Suppressor macrophage treated with lipopolysaccharide for 4 hours (primary cell): ENCODE measurements at places on chromosomes 6 and 20.

DNA sequence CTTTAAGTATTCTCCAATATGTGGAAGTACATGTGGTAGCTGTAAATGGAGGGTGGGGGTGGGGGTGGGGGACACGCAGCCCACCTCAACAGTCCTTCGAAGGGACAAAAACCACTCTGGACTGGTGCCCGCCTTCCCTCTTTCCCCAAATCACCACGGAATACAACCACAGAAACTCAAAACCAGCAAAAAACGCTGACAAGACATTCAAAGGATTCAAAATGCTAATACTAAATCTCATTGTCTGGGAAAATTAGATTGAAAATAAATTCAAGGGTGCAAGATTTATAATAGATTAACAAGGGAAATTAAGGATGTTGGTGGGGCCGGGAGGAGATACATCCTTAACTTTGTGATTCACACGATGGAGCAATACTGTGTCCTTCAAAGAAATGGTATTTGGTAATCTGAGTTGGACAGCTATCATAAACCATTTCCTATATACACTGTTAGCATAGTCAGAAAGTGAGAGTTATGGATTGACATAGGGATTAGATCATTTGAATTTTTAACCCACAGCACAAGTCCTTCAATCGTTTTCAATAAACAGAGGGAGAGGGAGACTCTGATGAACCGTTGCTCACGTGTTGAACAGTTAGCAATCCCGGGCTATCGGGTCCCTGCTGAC is 766 bp upstream of the TBC1D22B start:
- DNase-seq = peak; percentile 88

GRCh38 chr6:122804962-122805485 is 16.0 kb downstream of the SMPDL3A start:
- DNase-seq = no peak

DNA sequence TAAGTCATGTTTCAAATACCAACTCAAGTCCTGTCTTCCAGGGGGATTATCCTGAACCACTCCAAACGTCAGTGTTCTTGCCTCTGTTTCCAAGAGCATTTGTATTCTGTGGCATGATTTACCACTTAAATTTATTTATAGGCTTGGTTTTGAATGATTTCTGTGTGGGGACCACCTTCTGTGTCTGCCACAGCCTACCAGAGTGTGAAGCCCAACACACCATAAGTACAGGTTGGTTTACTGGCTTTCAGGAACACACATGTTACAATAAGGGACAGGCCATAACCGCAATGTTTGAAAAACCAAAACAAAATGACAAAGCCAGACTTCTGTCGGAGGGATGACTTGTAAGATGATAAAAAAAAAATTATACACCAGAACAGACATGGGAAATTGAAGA is 56.5 kb upstream of the MAP3K7 start:
- DNase-seq = no peak

DNA sequence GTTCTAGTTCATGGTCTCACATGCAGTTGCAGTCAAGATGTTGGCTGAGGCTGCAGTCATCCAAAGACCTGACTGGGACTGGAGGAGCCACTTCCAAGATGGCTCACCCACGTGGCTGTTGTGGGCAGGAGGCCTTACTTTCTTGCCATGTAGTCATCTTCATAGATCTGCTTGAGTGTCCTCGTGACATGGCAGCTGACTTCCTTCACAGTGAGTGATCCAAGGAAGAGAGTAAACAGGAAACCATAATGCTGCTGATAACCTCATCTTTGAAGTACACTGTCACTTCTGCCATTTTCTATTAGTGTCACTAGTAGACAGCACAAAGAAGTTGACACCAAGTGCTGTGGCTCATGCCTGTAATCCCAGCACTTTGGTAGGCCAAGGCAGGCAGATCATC is 40.1 kb upstream of the AKIRIN2 start:
- peak; percentile 81 for DNase-seq

DNA sequence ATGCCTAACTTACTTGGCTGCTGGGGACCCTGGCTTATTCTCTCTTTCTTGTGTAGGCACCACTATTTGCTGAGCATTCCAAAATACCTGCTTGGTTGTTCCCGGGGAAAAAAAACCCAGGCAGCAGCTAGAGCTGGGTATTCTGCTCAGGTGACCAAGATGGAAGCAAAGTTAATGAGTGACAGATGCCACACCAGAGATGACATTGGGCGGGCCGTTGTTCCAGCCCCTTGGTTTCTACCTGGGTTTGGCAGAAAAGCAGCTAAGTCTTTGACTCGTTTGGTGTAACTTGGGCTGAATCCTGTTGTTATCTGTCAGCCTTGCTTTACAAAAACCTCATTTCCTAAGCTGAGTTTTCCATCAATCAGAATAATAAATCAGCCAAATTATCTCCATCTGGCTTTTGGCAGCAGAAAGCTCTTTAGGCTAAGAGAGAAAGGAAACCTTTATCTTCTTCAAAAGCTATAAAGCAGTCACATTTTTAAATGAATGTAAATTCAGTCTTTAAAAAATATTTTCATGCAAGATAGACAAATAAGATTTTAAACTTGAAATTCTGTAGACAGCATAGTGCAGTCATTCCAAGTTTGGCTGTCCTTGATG is 202.0 kb upstream of the GMDS start:
- no peak for DNase-seq

- no peak for DNase-seq
These were observed 1224.2 kb upstream of the GJE1 start for GRCh38 chr6:140908505-140908904.

- DNase-seq = no peak
These were observed 17.9 kb downstream of the ADAT2 start for GRCh38 chr6:143432588-143432987.

- DNase-seq = no peak
These were observed 2.1 kb downstream of the CUTA start for GRCh38 chr6:33415831-33416230.

- DNase-seq = no peak
These were observed 260.0 kb downstream of the DHX35 start for GRCh38 chr20:39222101-39222500.

DNA sequence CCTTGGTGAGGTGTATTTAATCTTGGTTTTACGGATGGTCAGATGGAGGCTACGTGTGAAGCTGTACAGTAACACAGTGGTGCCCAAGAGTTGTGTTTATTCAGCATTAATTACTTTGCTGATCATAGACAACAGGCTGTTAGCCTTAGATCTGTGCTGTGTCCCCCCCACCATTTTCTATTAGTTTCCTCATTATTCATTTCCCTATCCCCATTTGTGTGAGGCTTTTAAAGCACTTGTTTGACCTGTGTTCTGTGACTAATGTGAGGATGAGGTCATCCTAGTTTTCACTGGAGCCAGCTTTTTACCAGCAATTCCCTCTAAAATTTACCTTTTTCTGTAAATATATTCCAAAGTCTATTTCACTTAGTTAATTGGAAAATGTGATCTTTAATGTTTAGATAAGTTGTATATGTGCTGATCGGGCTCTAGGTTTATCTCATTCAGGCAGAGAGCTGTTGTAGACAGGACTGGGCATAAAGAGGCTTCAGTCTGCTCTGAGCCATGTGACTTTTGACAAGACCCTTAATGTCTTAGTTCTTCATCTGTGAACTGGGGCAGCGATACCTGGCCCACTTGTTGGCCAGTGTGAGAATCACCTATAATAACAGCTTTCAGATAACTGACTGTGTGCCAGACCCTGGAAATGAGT is 8.4 kb downstream of the MAPRE1 start:
- peak; percentile 35 for DNase-seq

DNA sequence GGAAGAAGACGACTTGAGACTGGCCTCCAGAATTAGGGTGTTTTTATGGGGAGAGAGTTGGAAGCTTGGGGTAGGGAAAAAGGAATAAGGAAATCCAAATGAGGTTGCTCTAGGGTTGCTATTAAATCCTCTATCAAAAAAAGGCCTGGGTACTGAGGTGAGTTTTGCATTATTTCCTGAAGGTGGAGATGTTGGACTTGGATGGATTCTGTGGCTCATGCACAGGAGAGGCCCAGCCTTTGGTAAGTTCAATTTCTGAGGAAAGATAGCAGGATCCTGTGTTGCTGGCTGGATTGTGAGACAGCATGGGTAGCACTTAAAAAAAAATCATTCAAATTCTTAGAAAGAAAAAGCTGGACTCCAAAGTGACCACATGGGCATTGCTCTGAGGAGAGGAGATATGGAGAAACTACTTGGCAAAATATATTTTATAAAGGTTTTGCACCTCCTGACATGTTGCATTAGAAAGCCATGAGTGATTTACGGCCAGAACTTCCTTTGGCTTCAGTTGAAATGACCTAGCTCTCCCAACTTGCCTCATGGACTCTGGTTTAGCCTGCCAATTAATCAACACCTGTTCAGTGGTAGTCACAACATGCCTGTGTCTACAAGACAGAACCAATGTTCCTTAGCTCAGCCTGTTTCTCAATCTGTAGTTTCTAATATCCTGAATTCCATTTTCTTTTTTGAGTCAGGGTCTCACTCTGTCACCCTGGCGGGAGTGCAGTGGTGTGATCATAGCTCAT is 152.1 kb upstream of the RALGAPA2 start:
- no peak for DNase-seq

GRCh38 chr6:24936641-24937317 is 1.0 kb upstream of the RIPOR2 start:
- DNase-seq = peak; percentile 76

GRCh38 chr6:79468116-79468515 is 69.1 kb downstream of the LCA5 start:
- no peak for DNase-seq

DNA sequence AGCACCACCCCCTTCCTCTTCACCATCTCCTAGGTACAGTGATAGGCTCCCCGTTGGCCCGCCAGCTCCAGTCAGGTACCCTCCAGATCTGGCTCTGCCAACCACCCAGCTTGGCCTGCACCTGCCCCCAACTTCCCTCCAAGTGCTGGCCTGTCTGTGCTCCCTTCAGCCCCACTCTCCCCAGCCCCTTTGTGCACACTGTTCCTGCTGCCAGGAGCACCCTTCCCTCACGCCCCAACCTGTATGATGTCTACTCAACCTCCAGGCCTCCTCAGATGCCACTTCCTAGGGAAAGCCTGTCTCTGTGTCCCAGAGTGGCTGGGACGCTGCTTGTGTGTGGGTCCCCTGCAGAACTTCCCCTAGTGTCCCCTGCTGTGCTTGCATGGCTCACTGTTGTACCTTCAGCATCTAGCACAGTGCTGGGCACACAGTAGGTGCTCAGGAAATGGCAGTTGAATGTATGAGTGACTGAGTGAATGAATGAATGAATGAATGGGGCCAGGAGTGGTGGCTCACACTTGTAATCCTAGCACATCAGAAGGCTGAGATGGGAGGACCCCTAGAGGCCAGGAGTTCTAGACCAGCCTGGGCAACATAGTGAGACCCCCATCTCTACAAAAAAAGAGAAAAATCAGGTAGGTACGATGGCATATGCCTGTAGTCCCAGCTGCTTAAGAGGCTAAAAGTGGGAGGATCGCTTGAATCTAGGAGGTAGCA is 3.0 kb downstream of the ZBP1 start:
- no peak for DNase-seq

- no peak for DNase-seq
These were observed 166.5 kb downstream of the TFAP2A start for GRCh38 chr6:10248378-10248843.

DNA sequence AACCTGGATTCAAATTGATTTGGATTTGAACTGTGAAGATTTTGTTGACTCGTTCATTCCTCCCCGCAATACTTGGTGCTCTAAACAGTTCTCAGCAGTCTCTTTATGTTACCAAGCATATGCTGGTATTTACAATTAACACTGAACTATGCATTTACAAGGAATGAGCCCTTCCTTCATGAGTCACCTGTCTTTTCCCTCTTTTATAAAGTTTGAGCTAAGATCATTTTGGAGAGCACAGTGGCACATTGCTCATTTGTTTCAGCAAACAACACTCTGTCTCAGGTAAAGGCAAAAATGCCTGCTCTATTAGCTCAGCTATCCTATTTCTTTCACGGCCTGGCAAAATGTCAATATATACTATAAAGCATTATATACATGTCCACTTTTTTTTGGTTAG is 285.4 kb downstream of the PHACTR1 start:
- DNase-seq = no peak

DNA sequence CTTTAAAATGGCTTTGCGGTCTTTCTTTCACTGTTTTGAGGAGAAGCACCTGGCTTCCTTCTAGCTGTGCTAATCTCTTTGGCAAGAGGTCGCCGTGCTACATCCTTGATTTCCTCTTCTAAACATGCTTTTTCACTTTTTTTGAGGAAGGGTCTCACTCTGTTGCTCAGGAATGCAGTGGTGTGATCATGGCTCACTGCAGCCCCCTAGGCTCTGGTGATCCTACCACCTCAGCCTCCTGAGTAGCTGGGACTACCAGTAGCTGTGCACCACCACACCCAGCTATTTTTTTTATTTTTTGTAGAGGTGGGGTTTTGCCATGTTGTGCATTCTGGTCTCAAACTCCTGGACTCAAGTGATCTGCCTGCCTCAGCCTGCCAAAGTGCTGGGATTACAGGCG is 40.5 kb downstream of the RSPH3 start:
- no peak for DNase-seq

- peak; percentile 70 for DNase-seq
These were observed 135.5 kb downstream of the LY86 start for GRCh38 chr6:6723921-6724538.

DNA sequence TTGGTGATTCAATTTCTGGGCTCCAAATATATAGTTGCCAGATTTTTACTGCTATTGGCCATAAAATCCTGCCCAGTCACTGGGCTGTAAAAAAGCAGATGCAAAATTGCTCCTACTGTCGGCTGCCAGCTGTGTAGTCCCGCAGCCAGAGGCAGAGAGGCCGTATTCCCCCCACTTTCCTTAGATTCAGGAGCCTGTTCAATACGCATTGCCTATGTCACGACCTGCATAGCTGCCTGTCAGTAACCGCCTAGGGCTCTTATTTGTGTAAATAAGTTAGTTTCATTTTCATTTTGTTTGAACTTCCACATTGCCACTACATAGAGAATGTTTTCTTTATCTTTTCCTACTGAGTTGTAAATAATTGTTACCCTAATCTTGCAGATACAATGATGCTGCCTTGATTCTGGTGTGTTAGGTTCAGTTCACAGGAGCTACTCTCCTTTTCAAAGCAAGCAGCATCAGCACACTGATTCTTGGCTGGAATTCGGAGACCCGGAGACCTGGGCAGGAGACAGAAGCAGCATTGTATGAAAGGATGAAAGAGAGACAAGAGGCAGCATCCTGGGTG is 46.0 kb upstream of the UST start:
- peak; percentile 76 for DNase-seq

- DNase-seq = no peak
These were observed 655.1 kb upstream of the CITED2 start for GRCh38 chr6:140029551-140029950.

DNA sequence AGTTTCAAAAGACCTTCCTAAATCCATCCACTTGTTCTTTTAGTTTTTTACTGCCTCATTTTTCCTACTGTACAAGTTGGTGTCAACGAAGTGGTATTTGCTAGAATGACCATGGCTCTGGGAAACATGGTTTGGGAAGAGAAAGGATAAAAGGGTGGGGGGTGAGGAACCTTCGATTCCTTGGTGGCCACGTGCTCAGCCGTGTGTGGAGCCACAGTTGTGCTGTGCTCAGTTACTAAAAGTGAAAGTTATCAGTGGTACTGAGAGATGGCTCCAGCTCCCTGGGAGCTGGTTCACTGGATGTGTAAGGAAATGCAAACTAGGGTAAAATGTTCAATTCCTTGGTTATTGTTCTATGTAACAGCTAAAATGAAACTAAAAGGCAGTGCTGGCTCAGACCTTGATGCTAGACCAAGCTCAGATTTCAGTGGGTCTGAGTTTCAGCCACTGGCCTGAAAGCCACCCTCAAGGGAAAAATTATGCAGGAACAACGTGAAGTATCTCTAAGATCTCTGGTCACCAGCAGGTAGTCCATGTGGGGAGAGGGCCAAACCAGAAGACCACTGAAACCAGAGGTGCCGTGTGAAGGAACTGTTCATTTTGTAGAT is 7.4 kb upstream of the SLC22A2 start:
- no peak for DNase-seq
